ENCODE measurements at places on chromosomes 16 and 17. TPM values are rescaled to one million over a fixed set of nuclear protein-coding genes. Genes with fewer than 3 reads are reported as not detected.

Gene TBX2
- 258 TPM for polyA plus RNA-seq

Gene PRDM7
- polyA plus RNA-seq, result 0.76 TPM

Gene KIF19
- polyA plus RNA-seq, result 2.6 TPM

Gene HBA1
- 613 TPM for polyA plus RNA-seq

Gene CACNA1G
- polyA plus RNA-seq, result 38.2 TPM

Gene CFAP52
- 5.3 TPM for polyA plus RNA-seq

Gene CAPNS2
- polyA plus RNA-seq, result 0.24 TPM

Gene IRX5
- 23.2 TPM for polyA plus RNA-seq

All from left lung (tissue), 14 donors.